ENCODE measurements at places on chromosomes 2 and 18.

DNA sequence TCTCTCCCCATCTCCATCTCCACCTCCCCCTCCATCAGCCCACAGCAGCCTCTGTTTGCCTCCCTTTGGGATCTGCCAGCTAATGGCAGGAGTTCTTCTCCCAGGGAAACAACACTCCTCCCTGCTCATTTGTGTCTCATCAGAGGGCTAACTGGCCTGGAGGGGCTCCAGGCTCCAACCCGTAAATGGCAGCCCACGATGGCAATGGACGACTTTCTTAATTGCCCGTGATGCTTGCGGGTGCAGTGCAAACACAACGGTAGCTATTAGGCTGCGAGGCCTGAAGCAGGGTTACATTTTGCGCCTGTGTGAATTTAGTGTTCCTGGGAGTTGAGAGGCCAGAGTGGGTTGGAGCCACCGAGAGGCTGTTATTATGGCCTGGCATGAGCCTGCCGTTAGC lies 285.1 kb downstream of the TNS1 start:
- no peak for DNase-seq

DNA sequence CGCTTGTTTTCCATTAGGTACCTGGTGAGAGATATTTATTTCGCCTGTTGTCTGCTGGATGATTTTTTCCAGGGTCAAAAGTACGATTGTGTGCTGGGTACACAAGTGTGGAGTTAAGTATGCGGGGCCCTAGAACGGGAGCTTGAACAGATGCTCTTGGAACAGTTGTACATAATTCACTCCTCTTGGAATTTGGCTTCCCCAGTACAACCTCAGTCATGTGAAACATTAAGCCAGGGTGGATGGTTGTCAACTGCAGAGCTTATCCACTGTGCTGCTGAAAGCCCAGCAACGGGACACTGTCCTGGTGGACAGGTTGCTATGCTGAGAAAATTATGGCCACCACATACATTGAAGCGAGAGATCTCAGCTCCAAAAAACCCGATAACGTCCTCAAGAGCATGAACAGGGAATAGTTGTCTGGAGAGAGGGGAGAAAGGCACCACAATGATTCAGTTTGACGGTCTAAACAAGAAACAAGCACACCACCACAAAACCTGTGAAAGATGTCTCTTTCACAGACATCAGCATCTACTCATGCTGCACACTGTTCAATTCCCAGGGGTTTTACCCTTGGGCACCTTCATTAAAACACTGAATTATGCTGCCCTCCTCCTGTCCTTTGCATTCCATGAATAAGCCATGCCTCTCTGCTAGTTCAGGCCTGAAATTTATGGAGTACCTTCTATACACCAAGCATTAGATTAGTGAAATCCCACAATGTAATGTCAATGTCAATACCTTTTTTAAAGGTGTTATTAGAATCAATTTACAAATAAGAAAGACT lies 176.8 kb upstream of the TRIB2 start:
- no peak for DNase-seq

DNA sequence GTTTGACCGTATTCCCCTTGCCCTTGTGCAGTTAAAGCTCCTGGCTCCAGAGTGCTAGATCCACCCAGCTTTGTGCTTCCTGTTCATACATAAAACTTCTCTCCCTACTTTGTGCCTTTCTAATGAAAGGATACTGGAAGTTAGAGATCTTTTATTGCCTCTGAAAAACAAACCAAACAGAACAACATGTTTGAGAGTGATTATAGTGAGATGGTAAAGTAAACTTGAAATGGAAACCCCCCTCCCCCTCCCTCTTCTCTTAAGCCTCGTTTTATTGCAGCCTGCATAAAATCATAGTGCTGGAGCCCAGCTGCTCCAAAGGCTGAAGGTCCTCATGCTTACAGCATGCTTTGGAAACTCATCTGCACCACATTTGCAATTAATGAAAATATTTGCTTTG lies 125.1 kb downstream of the TANC1 start:
- no peak for DNase-seq

GRCh38 chr18:63457977-63458376 lies 18.8 kb upstream of the SERPINB5 start:
- DNase-seq: no peak

DNA sequence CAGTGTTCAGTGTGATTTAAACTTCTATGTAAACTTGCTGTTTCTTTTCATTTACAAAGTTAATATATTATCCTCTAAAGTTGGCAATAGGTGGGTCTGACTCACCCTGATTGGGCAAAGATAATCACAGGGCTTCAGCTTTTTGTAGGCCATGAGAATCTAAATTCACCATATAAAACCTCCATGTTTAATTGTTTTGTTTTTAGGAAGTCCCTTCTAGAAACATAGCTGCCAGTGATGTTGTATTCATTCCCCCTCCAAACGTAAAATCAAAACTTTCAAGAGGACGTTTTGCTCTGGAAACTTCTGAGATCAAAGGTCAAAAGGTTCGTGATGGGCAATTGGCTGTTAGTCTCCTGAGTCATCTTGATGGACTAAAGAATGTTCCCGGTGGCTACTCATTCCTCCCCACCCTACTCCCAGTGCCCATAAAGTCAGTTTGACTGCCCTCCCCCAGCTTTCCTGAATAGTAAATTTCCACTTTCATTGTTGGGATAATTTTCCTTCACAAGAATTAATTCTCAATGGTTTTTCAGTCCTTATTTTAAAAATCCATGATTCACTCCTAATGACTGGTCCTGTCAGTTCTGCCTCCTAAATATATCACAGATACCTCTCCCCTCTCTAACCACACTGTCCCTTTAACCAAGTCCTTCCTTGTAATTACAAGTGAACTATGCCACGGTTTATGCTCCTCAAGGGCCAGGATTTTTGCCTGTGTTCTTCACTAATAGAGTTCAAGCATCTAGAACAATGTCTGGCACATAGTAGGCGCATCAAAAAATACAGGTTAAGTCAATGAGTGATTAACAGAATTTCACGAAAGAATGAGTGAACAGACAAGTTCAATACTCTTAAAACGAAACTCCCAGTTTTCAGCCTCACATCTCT lies 164.4 kb upstream of the VRK2 start:
- peak; percentile 92 for DNase-seq

DNA sequence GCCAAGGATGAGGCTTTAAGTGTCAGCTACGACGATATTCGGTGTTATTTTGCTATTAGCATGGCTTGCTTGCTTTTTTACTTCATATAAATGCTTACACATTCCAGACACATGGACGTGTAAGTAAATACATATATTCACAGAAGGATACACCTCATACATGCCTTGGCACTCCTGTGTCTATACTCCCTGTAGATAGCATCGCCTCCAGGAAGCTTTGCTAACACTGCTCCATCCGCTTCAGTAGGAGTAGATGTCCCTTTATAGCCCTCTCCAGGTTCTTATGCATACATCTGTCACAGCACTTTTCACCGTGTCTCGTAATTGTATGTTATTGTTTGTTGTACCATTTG lies 27.5 kb upstream of the KCTD1 start:
- no peak for DNase-seq

GRCh38 chr2:101665312-101665711 lies 32.2 kb upstream of the MAP4K4 start:
- DNase-seq: no peak

GRCh38 chr2:175414882-175415487 lies 233.5 kb upstream of the ATP5MC3 start:
- DNase-seq: peak; percentile 47

DNA sequence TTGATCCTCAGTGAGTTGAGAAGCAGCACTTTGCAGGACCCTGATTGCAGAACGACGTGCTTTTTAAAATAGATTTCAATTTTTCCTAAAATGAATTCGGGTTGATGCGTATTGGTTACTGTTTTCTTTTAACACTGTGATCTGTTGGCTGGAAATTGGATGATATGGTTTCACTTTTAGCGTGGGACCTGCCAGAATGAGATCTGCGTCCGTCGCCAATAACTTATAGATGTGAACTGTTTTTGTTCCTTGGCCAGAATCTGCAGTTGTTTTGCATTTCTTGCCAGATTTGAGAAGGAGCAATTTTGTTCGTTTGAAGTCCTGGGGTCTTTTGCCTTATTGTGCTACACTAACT lies 703 bp downstream of the UGGT1 start:
- no peak for DNase-seq

DNA sequence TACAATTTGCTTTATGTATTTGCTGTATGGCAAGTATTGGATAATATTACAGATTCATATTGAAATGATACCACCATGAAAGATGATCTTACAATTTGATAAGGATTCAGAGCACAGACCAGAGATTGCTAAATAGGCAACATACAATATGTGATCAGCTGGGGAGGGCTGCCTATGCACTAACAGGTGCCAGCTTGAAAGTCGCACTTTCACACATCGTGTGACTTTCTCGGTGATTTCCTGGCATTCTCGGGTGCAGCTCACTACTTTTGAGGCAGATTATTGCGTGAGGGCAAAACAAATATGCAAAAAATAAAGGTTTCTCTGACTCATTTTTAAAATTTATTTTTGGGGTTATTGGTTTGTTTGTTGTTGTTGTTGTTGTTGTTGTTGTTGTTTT lies 36.0 kb downstream of the RBMS1 start:
- no peak for DNase-seq

- DNase-seq: peak; percentile 83
Measured at GRCh38 chr18:45962461-45962860, 4.7 kb downstream of the EPG5 start.

- DNase-seq: peak; percentile 18
Measured at GRCh38 chr2:150689590-150689989, 202.1 kb upstream of the RND3 start.

DNA sequence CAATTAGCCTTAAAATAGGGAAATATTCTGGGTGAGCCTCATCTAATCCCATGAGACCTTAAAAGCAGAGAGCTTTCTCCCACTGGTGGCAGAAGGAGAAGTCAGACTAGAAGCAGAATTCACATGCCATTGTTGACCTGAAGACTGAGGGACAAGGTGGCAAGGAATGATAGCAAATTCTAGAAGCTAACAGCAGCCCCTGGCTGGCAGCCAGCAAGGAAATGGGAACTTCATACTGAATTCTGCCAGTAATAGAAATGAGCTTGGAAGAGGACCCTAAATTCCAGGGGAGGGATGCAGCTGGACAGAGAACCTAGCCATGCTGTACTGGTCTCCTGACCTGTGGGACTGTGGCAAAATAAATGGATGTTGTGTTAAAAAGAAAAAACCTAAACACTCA lies 19.5 kb downstream of the B3GNT7 start:
- no peak for DNase-seq

DNA sequence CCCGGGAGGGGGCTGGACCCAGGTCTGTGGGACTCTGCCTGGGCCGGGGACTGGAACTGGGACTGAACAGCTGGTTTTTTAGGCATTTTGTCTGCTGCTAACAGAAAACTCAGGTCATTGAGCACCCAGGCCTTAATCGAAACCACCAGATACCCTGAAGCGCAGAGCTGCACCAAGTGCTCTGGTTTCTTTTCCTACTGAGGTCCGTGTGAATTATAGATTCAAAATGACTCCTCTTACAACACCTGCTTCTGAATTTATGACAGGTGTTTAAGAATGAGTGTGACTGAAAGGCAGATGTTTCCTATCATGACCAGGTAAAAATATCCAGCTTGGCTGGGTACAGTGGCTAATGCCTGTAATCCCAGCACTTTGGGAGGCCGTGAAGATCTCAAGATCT lies 47.8 kb downstream of the TRAPPC12 start:
- DNase-seq: no peak

DNA sequence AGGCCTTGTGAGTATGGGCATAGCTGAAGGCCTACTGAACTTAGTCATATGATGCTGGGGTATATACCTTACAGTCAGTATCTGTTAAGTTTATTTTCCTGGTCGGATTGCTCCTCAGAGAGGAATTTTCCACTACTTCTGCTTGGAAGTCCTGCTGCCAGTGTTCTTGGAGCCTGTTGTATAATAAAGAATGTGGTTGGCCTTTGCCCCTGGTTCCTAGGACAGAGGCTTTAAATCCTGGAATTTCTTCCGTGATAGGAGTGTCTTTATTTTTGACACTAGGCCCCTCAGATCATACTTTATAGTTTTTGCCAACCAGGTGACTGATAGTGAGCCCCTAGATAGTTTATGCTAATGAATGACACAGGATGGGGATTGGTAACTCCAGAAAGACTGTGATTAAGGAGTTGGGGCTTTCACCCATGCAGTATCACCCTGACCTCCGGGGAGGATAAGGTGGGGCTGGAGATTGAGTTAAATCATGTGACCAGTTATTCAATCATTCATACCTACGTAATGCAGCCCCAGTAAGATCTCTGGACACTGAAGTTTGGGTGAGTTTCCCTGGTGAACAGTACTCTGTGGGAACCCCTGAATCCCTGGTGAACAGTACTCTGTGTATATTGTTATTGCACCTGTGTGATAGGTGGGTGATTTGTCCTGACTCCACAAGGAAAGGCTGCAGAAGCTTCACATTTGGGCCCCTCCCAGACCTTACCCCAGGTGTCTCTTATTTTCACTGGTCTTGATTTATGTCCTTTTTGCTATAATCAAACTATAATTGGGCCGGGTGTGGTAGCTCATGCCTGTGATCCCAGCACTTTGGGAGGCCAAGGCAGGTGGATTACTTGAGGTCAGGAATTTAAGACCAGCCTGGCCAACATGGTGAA lies 56.9 kb downstream of the COMMD1 start:
- DNase-seq: peak; percentile 24

DNA sequence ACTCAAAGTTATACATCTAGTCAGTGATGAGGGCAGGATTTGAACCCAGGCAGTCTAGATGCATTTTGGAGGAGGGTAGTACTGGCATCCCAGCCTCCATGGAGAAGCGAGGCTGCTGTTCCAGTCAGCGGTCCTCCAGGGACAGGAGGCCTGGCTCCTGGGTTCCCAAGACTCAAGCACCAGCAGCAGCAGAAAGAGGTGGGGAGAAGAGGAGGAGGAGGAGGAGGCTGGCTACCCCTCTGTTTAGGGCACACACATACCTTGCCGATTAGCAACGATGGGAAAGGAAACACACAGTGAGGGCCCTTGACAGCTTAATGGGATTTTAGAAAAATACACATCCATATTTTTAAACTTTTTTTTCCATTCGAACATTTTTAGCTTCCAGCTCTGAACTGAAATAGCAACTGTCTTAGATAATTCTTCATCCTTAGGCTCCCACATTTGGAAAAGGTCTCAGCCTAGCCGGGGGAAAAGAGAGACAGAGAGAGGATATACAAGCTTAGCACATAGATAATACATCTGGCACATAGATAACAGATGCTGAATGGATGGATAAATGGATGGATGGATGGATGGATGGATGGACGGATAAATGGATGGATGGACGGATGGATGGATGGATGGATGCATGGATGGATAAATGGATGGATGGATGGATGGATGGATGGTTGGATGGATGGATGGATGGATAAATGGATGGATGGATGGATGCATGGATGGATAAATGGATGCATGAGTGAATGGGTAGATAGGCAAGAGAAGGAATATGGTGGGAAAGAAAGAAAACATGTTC lies 87.9 kb downstream of the LBH start:
- DNase-seq: no peak

DNA sequence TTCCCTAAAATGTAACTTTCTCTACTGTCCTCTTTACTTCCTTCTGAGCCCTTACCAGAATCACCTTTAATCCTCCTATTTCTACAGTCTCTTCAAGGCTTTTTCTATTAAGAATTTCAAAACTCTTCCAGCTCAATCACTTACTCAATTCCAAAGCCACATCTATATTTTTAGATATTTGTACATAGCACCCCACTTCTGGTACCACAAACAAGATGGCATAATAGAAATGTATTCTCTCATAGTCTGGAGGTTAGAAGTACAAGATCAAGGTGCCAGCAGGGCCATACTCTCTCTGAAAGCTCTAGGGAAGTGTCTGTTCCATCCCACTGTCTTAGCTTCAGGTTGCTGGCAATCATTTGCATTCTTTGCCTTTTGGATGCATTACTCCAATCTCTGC lies 11.1 kb downstream of the ZSCAN30 start:
- no peak for DNase-seq

Measured in HCEC 1CT (cell line).